ENCODE measurements at places on chromosomes 11 and 22. TPM values are rescaled to one million over a fixed set of nuclear protein-coding genes. Genes with fewer than 3 reads are reported as not detected.

NCAPH2 gene
- 11.5 TPM for polyA plus RNA-seq

GRCh38 chr11:72613977-72614376 lies 60.2 kb downstream of the PDE2A start:
- no peak for DNase-seq

- DNase-seq = no peak
Observed at GRCh38 chr11:119891055-119891768, 162.2 kb upstream of the NECTIN1 start.

- DNase-seq = no peak
Observed at GRCh38 chr11:115409116-115409670, 95.0 kb downstream of the CADM1 start.

KCTD14 gene
- 0.73 TPM for polyA plus RNA-seq

LRRC74B gene
- polyA plus RNA-seq = 0.02 TPM

DNA sequence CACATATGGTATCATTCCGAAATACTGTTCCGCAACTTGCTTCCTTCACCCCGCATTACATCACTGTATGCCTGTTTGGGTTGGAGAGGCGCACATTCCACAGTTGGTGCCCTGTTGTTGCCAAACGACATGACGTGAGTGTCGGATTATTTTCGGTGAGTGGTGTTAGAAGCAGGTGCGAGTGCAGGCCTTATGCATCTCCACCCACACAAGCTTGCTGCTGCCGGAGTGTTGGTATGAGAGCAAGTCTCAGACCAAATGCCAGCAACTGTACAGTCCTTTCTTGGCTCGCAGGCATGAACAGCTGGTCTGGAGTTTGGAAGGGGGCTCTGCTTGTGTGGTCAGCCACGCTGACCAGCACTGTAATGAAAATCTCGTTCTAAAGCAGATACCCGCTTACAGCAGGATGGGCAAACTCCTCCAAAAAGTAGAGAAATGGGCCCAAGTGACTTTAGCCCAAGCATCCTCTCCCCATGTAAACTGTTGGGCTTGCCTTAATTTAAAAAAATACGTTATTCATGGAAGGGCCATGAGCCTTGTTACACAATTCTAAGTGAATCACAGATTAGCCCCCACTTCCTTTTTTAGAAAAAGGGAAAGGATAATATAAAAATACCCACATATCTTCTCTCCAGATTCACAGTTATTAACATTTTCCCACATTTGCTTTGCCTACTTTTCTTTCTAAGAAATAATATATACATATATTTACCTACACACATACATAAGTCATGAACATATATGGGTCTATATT lies 48.7 kb upstream of the OR9Q1 start:
- DNase-seq = no peak

GRCh38 chr22:36386351-36386899 lies 1.3 kb downstream of the MYH9 start:
- DNase-seq = no peak

- no peak for DNase-seq
Observed at GRCh38 chr11:10058356-10058755, 235.7 kb downstream of the SBF2 start.

DNA sequence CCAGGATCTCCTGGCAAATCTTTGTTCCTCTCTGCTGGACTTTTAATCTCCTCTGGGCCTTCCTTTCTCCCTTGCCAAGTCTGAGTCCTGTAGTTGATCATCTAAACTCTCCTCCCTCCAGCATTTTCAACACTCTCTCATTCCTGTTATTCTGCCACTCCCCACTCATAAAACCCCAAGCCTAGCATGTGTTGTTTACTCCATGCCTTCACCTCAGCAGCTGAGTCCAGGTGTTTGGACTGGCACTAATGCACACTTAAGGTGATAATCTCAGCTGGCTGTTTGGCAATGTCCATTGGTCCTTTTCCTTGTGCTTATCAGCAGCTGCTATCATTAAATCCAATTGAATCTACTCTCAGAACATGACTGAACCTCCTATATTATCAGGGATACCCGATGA lies 876.8 kb upstream of the TENM4 start:
- no peak for DNase-seq

GRCh38 chr22:19218541-19219233 lies 40.2 kb upstream of the SLC25A1 start:
- no peak for DNase-seq

GRCh38 chr22:26050079-26050478 lies 119.2 kb upstream of the SEZ6L start:
- no peak for DNase-seq

DNA sequence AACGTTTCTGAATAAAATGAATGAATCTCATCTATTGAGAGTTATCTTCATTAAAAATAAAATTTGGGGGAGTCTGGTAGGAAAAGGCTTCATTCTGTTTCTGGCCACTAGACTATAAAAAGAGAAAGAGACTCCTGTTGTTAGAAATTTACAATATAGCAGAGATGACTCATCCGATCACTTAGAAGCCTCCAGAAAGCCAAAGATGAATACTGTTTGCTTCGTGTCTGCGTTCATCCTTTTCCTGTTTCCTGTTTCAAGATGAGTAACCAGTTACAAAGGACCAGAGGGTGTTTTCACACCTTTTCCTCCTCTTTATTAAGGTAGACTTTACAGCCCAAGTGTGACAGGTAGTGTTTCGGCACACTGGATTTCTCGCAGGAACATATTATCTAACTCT lies 1120.7 kb downstream of the LRRC4C start:
- DNase-seq = no peak

DNA sequence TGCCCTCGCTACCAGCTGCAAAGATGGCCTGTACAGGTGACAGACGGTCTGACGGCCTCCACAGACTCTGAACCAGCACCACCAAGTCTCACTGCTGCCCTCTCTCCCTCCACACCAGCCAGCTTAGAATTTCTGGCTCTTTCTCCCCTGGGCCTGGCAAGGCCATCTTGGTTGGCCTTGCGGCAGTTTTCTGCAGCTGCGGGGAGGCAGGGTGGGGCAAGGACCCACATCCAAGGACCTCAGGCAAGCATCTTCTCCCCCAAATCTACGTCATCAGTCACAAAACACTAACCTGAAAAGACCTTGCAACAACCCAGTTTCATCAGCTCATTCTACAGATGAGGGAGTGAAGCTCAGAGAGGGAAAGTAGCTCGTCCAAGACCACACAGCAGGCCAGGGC lies 11.7 kb upstream of the POLDIP3 start:
- DNase-seq = no peak

DNA sequence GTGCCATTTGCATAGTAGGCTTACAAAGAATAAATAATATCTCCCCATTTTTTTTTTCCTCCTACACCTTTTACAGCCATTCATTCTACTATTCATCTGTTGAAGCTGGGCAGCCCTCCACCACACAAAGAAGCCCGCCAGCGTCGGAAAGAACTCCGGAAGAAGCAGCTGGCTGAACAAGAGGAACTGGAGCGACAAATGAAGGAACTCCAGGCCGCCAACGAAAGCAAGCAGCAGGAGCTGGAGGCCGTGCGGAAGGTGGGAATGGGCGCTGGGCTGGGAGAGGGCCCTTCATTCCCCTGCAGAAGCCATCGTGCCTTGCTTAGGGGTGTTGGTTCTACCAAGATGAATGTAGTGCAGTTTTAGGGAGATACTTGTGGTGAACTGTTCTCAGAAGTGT lies 68.6 kb downstream of the SWAP70 start:
- DNase-seq = no peak

- no peak for DNase-seq
Observed at GRCh38 chr22:19522190-19522880, 1.9 kb downstream of the CLDN5 start.

ADM2 gene
- 0.03 TPM for polyA plus RNA-seq

- no peak for DNase-seq
Observed at GRCh38 chr11:123357990-123358827, 71.9 kb upstream of the GRAMD1B start.

SLC15A3 gene
- polyA plus RNA-seq = 27.2 TPM

GGTLC3 gene
- polyA plus RNA-seq = not detected

JHY gene
- 2.2 TPM for polyA plus RNA-seq

- peak; percentile 68 for DNase-seq
Observed at GRCh38 chr11:13210424-13210823, 67.2 kb upstream of the BMAL1 start.

MS4A8 gene
- polyA plus RNA-seq = not detected

GRCh38 chr22:38461057-38461413 lies 6.0 kb upstream of the KCNJ4 start:
- DNase-seq = no peak

- no peak for DNase-seq
Observed at GRCh38 chr22:37021041-37021440, 1.5 kb downstream of the MPST start.

DNA sequence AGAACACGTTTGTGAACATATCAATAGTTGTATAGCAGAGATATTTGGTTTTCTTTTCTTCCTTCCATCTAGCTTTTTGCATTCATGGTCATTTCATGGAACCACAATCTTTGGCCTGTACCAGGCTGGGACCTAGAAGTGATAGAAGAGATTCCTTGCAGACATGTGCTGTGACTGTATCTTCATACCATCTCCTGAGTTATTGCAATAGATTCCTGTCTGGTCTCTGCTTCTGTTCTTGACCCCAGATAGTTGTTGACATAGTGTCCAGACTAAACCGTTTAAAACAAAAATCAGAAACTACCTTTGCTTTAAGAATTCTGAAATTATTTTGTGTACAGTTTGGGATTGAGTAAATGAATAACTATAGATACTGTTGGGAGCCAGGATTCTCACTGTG lies 16.8 kb downstream of the PANX1 start:
- no peak for DNase-seq

OR9G4 gene
- not detected for polyA plus RNA-seq

CECR2 gene
- polyA plus RNA-seq = 0.99 TPM

DNA sequence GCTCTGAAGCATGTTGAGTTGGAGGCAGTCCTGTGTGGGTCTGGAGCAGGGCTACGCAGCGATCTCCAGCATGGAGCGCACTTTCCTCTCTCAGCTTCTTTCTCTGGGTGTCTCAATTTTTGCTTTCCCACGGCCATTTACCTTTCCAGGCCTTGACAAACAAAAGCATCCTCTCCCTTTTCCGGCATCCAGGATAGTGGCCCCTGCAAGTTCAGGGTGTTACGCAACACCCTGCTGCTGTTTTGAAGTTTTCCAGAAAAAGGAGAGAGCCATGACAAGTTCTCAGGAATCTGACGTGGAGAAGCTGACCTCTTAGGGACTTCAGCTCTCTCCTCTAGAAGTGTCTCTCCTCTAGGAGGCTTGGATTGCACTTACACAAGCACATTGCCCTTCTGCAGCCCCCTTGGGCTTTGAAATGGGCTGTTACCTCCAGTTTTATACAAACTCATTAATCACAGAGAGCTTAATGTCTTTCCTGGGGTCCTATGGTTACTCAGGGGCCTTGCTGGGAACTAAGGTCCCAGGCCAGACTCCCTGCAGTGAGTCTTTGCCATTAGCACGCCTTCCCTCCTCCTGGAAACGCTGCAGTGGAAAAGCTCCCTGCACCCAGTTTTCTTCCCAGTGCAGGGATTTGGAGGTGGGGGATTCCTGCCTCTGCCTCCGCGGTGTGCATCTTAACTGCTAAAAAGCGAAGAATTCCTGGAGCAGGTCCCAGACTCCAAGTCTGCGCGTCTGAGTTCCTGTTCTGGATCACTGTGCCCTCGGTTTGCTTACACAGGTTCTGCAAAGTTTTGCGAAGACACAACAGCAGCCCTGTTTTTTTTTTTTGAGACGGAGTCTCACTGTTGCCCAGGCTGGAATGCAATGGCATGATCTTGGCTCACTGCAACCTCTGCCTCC lies 80.4 kb downstream of the BARX2 start:
- no peak for DNase-seq

- peak; percentile 29 for DNase-seq
Observed at GRCh38 chr11:128956401-128957201, 13.9 kb upstream of the TP53AIP1 start.

DNA sequence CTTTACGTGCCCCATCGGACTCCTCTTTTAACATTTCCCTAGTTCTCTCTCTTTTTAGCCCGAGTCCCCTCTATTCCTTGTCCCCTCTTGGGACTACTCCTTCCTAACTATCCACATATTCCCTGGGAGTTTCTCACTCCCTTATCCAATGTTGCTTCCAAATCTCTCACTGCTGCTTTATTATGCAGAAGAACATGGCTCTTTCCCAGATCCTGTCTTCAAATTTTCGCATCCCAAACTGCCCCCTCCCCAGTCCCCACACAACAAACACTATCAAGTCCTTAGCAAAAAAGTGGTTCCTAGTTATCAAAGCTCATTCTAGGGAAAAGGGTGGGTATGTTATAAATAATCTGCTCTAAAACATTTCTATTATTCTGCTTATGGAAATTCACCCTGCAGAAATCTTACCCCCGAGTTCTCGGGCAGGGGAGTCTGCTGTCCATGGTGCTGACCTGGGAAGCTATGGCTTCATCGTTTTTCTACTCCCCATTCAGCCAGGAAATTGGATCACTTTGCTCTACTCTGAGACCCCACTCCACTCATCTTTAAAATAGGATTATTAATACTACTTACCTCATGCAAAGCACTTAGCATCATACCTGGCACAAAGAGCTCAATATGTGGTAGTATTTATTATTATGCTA lies 393.5 kb downstream of the BUD13 start:
- no peak for DNase-seq

- DNase-seq = no peak
Observed at GRCh38 chr11:72789493-72790131, 4.2 kb downstream of the STARD10 start.

GRCh38 chr22:36497910-36498665 lies 8.8 kb downstream of the FOXRED2 start:
- DNase-seq = no peak

DNA sequence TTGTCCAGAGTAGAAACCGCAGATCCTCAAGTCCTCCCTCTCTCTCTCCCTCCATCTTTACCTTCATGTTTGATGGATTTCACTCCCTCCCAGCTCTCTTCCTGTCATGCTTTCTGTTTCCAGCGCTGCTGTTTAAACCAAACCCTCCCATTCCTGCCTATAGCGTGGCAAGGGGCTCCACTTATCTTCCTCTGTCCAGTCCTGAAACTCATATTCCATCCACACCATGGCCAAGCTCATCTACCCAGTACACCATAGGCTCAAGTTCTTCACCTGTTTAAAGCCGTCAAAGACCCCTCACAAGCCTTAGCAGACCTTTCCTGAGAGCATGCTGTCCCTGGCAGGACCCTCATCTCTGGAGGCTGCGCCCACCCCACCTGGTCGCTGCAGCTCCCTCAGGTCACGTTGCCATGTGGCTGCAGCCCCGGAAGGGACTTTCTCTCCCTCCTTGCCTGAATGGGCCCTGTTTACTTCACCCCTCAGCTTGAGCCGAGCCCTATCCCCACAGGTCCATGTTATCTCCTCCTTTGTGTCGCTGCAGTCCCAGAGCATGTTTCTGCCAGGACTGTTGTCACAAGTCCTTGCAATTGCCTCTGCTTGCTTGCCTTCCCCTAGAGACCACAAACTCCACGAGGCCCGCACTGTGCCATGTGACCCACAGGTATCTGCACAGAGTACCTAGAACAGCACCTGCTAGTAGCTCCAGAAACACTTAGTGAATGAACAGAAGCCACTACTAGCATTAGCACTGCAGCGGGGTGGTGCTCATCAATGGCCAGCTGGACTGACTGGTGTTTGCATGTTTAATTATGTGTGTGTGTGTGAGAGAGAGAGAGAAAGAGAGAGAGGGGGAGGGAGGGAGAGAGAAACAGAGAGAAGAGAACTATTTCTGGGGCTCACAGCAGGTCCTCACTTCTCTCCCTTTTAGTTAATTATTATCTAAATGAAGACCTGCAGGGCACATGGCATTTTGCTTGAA lies 149.4 kb upstream of the SNX19 start:
- no peak for DNase-seq

- no peak for DNase-seq
Observed at GRCh38 chr11:75267171-75267970, 26.8 kb downstream of the TPBGL start.

GRCh38 chr11:75862437-75862836 lies 47.4 kb downstream of the UVRAG start:
- no peak for DNase-seq

Data from ovary (tissue), 10 donors.